Right ventricle myocardium superior (tissue), 1 donor: ENCODE measurements at places on chromosomes 1 and 21. TPM values are rescaled to one million over a fixed set of nuclear protein-coding genes. Genes with fewer than 3 reads are reported as not detected.

DNA sequence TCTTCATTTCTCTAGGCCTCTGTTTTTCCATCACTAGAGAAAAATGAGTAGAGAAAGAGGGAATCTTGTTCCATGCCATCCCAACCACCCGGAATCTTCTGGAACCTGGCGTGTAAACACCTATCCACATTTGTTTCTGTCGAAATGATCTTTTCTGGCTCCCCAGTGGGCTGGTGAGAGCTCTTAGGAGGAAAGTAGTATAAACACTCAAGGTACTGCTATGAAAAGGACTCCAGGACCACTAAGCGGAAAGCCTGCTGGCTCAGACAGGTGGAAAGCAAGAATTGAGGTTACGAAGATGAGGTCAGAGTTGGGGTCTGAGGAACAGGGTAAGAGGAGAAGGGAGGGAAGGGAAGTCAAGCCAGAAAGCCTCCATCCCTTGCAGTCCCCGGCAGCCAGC, 90.8 kb downstream of the PLXNA2 start:
- no peak for DNase-seq

DNA sequence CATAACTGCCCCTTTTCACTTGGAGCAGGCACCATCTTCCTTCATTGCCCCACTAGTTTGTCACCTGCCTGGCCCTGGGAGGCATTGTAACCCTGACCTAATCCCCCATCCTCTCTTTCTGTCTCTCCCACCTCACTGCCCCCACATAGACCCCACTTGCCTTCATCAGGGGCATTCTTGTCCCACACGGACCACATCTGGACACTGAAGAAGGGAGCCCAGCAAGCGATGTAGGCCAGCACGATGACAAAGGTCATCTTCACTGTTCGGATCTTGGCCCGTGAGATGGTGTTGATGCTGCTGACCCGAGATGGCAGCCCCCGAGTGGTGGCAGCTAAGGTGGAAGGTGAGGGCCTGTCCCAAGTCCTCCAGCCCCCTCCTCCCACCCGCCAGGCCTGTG, 1.4 kb downstream of the AVPR1B start:
- no peak for DNase-seq

- DNase-seq, result no peak
Measured at GRCh38 chr1:95888941-95889390, 655.0 kb downstream of the RWDD3 start.

- DNase-seq, result no peak
Measured at GRCh38 chr1:201883266-201883665, 5.4 kb upstream of the SHISA4 start.

DNA sequence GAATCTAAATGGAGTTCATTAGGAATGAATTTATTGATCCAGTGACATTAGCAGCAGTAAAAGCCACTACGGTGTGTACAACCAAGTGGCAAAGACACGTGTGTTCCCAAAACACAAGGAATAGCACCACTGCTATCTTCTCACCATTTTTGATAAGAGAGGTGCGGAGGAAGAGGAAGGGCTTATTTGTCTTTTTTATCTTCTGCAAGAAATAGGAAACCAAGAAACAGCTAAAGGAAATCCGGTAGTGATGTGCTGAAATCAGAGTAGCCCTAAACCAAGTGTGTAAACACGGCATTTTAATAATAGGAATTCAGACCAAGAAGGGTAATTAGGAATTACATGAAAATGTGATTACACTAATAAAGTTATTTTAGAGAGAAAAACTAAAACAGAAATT, 9.1 kb upstream of the SCYL3 start:
- DNase-seq, result no peak

- DNase-seq, result no peak
Measured at GRCh38 chr21:41634858-41635257, 126.9 kb upstream of the TMPRSS2 start.

DNA sequence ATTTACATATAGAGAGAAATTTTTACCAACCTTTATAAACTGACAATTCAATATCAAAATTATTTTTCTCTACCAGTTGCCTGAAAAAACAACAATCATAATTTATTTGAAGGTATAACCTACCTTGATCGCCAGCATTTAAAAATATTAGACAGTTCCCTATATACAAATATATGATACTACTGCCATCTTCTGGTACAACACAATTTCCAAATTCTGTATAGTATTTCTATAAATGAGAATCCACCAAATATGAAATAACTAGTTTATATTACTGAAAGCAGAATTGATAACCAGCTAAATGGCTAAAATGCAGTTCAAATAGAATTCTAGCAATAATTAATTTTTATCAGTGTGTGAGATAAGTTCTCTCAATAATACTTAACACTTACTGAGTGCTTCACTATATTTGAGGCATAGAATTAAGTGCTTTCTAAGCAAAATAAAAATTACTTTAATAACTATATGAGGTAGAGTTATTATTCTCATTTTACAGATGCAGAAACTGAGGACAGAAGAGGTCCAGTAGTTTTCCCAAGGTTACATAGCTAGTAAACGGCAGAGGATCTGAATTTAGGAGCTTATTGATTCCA, 75.6 kb downstream of the PIGK start:
- no peak for DNase-seq

DNA sequence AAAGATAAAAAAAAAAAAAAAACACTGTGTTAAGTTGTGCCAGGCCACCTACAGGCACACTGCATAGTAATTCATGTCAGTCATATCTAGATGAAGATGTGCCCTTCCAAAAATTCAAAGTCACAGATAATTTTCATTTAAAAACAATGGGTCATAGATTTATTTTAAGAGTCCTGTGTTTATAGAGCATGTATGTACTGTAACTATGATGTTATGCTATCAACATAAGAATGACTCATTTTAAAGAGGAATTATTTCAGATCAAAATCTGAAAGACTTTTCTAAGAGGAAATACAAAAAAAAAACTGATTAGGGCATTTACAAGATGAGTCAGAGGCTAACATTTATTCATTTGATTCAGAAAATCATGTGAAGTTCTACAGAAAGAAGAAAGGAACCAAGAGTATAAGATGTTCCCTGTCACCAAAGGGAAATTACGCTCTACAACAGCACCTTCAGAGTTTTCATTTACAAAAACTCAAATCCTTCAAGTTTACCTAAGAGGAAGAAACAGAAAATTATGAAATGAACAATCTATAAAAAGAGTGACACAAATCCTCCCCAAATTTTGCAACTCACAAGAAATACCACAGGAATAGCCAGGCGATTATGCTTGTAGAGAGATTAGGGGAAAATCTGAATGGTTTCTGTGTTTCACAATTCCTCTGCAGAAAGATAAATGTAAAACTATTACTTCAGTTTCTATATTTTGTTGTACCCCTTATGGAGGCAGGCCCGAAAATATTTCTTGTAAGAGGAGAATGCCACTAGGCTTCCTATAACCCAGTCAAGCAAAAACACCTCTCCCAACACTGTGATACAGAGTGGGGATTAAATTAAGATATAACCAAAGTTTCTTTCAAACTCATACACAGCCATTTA, 13.8 kb downstream of the TP53BP2 start:
- DNase-seq, result no peak

DNA sequence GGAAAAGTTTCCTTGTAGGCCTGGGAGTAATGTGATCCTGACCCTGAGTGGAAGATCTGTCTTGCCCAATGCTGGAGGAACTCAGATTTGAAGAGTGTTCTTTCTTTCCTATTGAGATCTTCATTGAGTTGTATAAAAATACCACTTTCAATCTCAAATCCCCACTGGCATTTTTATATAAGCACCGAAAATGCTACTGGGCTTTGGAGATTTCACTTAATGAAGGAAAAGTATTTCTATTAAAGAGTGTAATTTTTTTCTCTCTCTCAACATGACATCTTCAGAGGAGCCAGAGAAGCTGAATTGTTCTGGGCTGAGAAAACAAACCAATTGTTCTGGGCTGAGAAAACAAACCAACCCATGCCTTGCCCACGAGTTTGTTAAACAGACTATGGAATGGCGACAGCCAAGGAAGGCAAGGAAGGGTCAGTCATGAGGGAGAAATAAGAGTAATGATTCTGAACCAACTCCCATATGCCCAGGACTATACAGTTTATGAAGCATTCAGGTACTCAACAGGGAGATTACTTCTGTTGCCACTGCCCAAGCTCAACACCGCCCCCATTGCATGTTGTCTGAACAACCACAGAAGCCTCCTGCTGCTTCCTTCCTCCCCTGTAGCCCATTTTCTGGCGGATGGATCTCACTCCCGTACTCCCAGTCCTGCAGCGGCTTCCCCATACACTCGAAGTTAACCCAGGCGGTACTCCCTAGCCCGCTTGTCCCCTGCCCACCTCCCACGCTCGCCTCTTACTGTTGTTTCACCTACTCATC, 103.2 kb downstream of the BEND5 start:
- DNase-seq, result no peak

DNA sequence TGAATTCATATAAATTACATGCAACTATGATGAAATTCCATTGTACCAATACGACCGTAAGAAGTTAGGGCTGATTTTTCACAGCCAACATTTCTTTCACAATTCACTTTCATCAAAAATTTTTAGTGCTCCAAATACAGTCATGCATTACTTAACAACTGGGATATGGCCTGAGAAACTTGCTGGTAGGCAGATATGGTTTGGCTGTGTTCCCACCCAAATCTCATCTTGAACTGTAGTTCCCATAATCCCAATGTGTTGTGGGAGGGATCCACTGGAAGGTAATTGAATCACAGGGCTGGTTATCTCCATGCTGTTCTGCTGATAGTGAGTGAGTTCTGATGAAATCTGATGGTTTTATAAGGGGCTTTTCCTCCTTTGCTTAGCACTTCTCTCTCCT, 244.4 kb downstream of the AKT3 start:
- no peak for DNase-seq

The KLHDC9 gene
- total RNA-seq, result 4.7 TPM
